C1 segment of cervical spinal cord (tissue), 14 donors: ENCODE measurements at places on chromosomes 3 and 15.

DNA sequence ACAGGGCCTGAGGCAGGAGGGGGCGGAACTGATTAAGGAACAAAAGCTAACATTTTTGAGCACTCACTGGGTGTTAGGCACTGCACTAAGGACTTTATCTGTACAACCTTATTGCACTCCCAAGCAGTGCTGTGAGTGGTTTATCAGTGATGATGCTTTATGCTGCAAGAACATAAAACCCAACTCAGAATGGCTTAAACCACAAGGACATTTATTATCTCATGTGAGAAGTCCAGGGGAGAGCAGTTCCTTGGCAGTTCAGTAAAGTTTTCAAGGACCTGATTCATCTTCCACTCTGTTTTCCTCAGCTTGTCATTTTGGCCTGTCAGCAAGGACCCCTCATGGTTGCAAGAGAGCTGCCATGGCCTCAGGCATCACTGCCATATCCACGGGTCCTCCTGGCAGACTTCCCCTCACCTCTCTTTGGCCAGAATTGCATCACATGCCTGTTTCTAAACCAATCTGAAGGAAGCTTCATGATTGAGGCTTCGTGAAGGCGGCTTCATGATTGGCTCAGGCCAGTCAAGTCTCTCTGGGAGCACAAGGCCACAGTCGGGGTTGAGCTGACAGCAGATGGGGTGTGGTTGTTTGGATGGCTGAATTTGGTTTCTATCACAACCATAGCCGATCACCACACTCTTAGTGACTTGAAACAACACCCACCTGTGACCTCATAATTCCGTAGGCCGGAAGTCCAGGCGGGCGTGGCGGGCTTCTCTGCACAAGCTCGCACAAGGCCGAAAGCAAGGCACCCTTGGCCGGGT lies 15.8 kb downstream of the EFCC1 start:
- no peak for DNase-seq

- no peak for DNase-seq
Observed at GRCh38 chr3:8147711-8148110, 353.9 kb upstream of the LMCD1 start.

DNA sequence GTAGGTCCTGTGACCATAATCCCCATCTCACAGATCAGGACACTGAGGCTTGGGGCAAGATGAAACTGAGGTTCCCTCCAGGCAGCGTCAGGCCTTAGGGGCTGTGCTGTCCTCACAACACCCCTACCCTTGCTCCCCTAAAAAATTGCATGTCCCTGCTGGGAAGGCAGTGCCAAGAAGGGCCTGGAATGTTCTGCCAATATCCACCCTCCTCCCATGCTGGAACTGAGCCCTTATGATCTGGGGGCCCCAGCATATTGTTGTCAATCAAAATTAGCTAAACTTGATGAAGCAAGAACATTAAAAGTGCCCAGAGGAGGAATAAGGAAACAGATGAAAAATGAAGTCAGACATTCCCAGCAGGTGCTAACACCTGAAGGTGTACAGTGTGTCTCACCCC lies 13.4 kb upstream of the RTP3 start:
- DNase-seq = no peak

DNA sequence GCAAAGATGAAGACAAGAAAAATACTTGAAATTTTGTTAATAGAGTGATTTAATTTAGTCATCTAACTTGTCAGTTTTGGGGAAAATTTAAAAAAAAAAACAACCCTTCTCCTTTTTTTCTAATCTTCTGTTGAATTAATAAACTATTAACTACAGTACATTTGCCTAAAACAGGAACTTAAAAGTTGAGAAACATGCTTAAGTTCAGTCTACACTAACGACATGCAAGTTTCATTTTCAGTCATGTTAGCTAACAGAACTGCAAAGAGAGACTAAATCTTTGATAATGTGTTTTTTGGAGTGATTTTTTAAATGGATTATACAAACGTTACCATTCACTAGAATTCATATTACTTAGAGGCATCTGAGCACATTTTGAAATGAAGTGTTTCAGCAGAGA lies 71.9 kb upstream of the MBNL1 start:
- DNase-seq = no peak

DNA sequence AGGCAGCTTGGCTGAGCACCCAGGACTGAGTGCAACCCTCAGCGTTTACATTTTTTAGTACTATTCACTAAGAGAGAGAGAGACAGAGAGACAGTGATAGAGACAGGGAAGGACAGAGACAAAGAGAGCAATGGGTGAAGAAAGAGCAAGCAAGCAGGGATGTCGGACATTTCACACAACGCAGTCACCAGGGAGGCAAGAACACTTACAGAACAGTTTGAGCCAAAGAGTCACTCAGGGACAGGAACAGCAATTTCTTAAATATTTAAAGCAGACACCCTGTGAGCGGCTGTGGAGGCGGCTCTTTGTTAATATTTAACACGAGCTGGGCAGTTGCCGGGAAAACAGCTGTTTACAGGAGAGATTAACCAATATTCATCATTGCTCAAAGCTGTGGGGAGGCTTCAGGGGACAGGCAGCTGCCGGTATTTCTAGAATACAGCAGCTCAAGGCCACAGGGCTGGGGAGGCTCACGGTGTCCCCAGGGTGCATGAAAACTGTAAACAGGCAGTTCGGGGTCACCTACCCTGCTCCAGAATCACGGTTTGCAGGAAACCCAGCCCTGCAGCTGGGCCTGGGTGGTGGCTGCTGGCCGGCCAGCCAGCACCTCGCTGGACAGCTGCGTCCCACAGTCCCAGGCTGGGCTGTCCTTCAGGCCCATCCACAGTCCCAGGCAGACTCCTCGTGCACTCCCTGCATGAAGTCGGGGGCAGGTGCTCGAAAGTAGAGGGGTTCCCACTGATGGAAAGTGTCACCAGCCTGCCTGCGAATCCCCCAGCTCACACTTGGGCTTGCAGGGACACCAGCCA lies 38.8 kb upstream of the PCSK6 start:
- no peak for DNase-seq

DNA sequence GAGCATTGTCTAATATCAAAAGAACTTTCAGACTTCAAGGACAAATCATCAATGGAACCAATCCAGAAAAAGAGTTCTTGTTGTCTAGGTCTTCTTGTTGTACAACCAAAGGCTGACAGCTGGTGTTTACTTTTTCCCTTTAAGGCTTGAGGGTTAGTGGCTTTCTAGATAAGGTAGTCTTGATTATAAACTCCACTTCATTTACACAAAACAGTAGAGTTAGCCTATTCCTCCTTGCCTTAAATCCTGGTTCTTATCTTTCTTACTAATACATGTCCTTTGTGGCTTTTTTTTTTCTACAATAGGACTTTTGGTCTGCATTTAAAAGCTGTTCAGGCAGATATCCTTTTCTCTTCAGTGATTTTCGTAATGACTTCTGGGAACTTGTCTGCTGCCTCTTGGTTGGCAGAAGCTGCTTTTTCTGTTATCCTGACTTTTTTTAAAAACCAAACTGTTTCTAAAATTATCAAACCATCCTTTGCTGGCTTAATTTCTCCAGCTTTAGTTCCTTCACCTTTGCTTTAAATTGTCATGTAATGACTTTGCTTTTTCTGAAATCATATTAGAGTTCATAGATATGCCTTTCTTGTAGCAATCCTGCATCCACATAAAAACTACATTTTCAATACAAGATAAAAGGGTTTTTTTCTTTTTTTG lies 44.8 kb downstream of the STRIT1 start:
- no peak for DNase-seq

DNA sequence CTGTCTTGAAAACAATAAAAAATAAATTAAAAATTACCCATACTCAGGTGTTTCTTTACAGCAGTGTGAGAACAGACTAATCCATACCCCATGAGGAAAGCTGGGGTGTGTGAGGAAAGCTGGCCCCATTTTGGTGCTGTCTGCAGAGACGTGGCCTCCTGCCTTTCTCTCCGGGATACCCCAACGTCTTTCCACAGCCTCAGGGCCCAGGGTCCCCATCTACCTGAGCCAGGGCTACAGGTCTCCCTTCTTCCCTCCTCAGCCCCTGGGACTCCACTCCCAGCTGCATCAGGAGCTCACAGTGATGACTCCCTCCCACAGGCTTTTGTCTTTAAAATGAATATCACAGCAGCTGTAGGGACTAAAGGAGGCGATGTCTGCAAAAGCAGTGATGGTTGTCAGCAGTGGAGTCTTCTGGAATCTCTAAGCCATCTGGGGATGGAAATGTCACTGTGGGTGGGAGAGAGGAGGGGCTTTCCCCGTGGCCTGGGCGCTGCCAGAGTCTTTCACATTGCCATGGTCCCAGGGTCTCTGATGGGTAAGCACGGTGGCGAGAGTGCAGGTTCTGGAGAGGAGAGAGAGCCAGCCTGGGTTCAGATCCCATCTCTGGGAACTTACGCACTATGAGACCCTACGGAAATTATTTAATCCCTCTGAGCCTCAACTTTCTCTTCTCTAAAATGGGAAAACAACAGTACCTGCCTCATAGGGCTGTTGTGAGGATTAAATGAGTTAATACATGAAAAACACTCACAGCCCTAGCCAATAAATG lies 259.3 kb downstream of the PLCL2 start:
- DNase-seq = no peak

DNA sequence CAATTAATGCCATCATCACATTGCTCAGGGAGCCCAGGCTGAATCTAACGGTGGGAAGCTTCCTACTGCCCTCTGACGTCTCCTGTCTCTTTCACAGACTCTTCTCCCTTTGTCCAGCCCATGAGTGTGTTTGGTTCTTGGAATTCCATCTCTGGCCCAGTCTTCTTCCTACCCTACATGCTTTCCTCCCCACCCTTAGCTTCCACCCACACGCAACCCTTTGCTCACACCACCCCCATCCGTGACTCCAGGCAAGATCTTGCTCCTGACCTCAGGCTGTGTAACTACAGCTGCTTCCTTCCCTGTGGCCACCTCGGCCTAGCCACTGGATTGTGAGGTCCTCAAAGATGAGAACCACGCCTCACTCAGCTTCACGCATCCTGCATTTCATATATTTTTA lies 72.3 kb upstream of the THBS1 start:
- no peak for DNase-seq

DNA sequence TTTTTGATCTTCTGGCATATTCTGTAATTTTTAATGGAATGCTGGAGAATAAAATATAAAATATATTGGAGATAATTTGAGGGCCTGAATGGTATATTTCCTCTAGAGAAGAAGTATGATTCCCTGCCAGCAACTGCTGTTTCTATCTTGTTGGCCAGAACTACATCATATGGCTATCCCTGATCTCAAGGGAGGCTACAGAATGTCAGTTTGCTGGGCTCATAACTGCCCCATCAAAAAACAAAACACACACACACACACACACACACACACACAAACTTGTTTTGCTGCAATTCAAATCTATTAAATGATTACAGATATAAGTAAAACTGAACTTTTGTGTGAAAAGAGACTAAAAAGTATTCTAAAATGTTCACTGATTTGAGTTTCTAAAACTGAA lies 51.0 kb downstream of the RASA2 start:
- DNase-seq = no peak

DNA sequence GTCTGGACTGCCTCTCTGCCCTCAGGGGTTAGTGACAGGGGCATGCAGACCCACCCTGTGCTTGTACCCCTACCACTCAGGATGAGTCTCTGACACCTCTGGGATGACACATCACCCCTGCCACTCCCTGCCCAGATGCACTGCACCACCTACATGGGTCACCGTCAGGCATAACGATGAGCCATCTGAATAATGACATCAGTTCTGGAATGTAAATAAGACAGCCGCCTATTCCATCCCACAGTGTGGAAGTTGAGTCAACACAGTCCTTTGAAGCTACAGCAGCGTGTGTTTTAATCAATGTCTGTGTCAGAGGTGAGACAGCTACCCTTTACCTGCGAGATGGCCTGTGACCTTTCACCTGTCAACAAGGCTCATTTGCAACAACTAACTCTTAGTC lies 268.7 kb upstream of the ARRDC4 start:
- DNase-seq = no peak

GRCh38 chr3:195137638-195138588 lies 133.0 kb downstream of the XXYLT1 start:
- DNase-seq = no peak

DNA sequence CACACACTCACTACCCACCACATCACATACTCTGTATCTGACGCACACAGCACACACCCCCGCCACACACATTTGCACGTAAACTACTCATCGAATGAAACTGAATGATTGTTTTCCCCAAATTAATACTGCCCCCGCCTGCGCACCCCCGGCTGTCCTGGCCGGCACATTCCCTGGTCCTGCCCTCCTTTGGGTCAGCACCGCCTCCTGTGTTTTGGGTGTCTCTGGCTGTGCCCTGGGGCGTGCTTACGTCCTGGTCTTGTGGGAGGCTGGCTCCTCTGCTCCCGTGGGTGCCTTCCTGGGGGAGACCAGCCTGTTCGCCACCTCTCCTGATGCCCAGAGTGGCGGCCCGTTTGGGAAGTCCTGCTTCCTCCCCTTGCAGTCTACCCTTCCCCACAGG lies 30.2 kb downstream of the APBA2 start:
- DNase-seq = no peak

GRCh38 chr3:164864454-164864853 lies 213.8 kb downstream of the SI start:
- no peak for DNase-seq

- DNase-seq = no peak
Observed at GRCh38 chr3:194854206-194854605, 168.5 kb downstream of the FAM43A start.

GRCh38 chr3:125068265-125068664 lies 12.5 kb upstream of the HEG1 start:
- no peak for DNase-seq

DNA sequence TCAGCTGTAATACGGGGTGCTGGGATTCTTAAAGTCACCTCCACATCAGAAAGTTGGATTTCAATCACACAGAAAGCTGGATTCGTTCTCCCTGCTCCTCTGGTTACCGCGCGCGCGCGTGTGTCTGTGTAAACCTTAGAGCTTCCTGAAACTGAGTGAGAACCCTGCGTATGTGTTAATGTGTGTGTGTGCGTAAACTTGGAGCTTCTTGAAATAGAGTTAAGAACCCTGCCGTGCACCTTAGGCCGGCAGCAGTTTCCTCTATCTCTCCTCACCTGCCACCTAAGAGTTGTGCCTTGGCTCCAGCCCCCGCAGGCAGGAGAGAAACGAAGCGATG lies 531 bp downstream of the LZTFL1 start:
- no peak for DNase-seq

DNA sequence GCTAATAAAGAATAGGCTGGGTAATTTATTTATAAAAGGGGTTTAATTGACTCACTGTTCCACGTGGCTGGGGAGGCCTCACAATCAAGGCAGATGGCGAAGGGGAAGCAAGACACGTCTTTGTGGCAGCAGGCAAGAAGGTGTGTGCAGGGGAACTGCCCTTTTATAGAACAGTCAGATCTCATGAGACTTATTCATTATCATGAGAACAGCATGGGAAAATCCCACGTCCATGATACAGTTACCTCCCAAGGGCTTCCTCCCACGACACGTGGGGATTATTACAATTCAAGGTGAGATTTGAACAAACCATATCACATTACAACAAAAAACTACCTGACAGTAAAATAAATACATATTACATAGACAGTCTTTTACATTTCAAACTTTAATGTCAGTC lies 414.9 kb downstream of the NAALADL2 start:
- no peak for DNase-seq

GRCh38 chr3:57810471-57811137 lies 54.5 kb downstream of the SLMAP start:
- no peak for DNase-seq

- DNase-seq = no peak
Observed at GRCh38 chr3:169780742-169781141, 7.5 kb downstream of the MYNN start.

GRCh38 chr15:66004618-66005262 lies 135.4 kb downstream of the RAB11A start:
- DNase-seq = no peak
